ENCODE measurements at places on chromosomes 16 and 17. TPM values are rescaled to one million over a fixed set of nuclear protein-coding genes. Genes with fewer than 3 reads are reported as not detected.

Gene HSF5
- 0.60 TPM for total RNA-seq

GRCh38 chr16:4800290-4801041 lies 2.0 kb downstream of the ROGDI start:
- DNase-seq = no peak

- no peak for DNase-seq
These were observed 90.7 kb downstream of the CDH8 start for GRCh38 chr16:61945511-61945910.

GRCh38 chr17:8212312-8213180 lies 2.2 kb upstream of the AURKB start:
- no peak for DNase-seq

All from activated naive CD8-positive, alpha-beta T cell treated with anti-CD3 and anti-CD28 coated beads, Interleukin-2, amount 10 ng/mL, durations not matched to agents 7 days and 5 days (primary cell).